ENCODE measurements at places on chromosomes 12 and 14. TPM values are rescaled to one million over a fixed set of nuclear protein-coding genes. Genes with fewer than 3 reads are reported as not detected.

The SNAPC1 gene
- polyA plus RNA-seq: 2.7 TPM

The PLEKHH1 gene
- 48.8 TPM for polyA plus RNA-seq

The KCNC2 gene
- polyA plus RNA-seq: 0.19 TPM

The NFATC4 gene
- 77.0 TPM for polyA plus RNA-seq

The IL23A gene
- polyA plus RNA-seq: 1.3 TPM

The ACOT6 gene
- not detected for polyA plus RNA-seq

- no peak overlapping the region for H3K27ac ChIP-seq
- DNase-seq: no peak
- H3K36me3 ChIP-seq: no peaks in the 10 kb centered on the region
- H3K27me3 ChIP-seq: no peaks in the 10 kb centered on the region
- no peaks in the 10 kb centered on the region for H3K4me1 ChIP-seq
These were observed 103.3 kb downstream of the RBM19 start for GRCh38 chr12:113862590-113863454.

DNA sequence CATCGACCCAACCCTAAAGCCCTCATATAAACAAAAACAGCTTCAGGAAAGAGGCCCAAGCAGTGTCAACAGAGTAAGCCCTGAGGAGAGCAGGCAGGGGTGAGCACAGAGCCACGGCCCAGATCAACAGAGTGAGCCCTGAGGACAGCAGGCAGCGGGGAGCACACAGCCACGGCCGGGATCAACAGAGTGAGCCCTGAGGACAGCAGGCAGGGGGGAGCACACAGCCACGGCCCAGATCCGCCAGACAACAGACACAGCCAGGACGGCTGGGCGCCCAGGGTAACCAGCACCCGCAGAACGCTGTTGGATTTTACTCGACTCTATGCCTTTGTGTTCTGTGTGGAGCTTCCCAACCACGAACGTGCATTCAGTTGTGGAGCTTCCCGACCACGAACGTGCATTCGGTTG lies 15.0 kb downstream of the CCDC85C start:
- H3K27ac ChIP-seq: no peak overlapping the region
- H3K27me3 ChIP-seq: no peaks in the 10 kb centered on the region
- peaks cover under 1% of the 10 kb centered on the region for H3K4me1 ChIP-seq

DNA sequence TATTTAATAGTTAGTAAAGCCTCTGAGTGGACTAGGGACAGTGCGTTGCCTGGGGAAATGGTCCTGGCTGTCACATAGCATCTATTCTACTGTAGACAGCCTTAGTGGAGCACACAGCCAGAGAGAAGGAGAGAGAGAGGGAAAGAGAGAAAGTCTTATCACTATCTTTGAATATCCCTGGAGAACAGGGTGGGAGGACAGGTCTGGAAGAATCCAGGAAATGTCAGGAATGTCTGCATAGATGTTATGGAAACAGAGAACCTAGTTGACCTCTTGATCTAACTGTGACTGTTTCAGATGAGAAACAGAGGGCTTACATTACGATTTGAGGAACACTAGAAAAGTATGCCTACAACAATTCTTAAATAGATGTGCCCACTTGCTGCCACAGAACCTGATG lies 92.8 kb downstream of the SLC15A5 start:
- H3K36me3 ChIP-seq: no peaks in the 10 kb centered on the region
- H3K4me3 ChIP-seq: no peak overlapping the region
- H3K4me1 ChIP-seq: no peaks in the 10 kb centered on the region
- no peak for DNase-seq
- H3K27ac ChIP-seq: no peak overlapping the region

- H3K4me1 ChIP-seq: no peaks in the 10 kb centered on the region
- H3K4me3 ChIP-seq: no peak overlapping the region
- H3K27me3 ChIP-seq: no peaks in the 10 kb centered on the region
- no peak overlapping the region for H3K27ac ChIP-seq
- no peak for DNase-seq
These were observed 5.8 kb upstream of the C1RL start for GRCh38 chr12:7114851-7115250.

DNA sequence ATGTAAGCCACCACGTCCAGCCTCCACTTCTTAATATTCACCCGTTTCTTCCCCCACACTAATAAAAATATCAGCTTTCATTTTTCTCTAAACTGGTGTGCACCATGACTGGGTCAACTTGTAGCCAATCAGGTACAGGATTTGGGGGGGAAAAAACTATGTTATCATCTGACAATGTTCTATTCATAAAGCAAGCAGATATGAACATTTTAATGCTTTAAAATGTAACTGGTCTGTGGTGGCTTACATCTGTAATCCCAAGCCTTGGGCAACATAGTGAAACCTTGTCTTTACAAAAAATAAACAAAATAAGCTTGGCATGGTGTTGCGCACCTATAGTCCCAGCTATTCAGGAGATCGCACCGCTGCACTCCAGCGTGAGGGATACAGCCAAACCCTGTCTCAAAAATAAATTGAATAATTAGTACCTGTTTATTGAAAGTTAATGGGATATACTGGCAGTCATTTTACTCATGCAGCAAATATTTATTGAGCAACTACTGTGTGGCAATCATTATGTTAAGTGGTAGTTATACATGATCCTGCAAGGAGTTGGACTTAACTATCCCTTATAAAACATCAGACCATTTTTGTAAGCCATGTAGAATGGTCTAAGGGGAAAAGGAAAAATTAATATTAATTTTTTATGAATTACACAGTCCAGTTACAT lies 15.3 kb upstream of the ITPR2 start:
- no peak overlapping the region for H3K27ac ChIP-seq
- no peaks in the 10 kb centered on the region for H3K36me3 ChIP-seq
- no peaks in the 10 kb centered on the region for H3K4me1 ChIP-seq
- H3K27me3 ChIP-seq: no peaks in the 10 kb centered on the region

GRCh38 chr12:69338120-69338859 lies 9.9 kb upstream of the LYZ start:
- H3K4me1 ChIP-seq: peaks cover 53% of the 10 kb centered on the region
- DNase-seq: no peak
- H3K4me3 ChIP-seq: no peak overlapping the region
- no peaks in the 10 kb centered on the region for H3K36me3 ChIP-seq

GRCh38 chr14:20455355-20456300 lies 602 bp downstream of the APEX1 start:
- peaks cover 3% of the 10 kb centered on the region for H3K36me3 ChIP-seq
- H3K4me3 ChIP-seq: peak overlapping the region; percentile 70
- DNase-seq: no peak
- H3K27me3 ChIP-seq: no peaks in the 10 kb centered on the region
- peak overlapping the region; percentile 90 for H3K27ac ChIP-seq

GRCh38 chr12:46569826-46570439 lies 197.4 kb upstream of the SLC38A2 start:
- no peaks in the 10 kb centered on the region for H3K4me1 ChIP-seq
- no peak overlapping the region for H3K27ac ChIP-seq
- H3K36me3 ChIP-seq: no peaks in the 10 kb centered on the region
- no peak for DNase-seq

DNA sequence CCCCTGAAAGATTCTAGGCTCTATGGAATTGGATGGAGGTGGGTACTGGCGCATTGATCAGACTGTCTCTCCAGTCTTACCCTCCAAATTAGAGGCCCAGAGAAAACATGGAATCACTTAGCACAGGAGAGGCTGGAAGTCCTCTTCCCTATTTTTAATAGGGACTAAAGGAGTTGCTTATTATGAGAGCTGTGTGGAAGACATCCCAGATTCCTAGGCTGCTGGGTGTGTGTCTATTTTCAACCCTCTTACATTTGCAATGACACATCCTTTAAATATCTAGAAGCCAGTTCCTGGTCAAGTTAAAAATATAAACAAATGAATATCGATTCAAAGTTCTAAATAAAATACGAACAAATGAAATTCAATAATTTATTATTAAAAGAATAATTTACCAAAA lies 58.3 kb upstream of the ARID2 start:
- no peak overlapping the region for H3K4me3 ChIP-seq
- no peaks in the 10 kb centered on the region for H3K36me3 ChIP-seq
- no peak overlapping the region for H3K27ac ChIP-seq
- no peaks in the 10 kb centered on the region for H3K4me1 ChIP-seq
- no peak for DNase-seq
- no peaks in the 10 kb centered on the region for H3K27me3 ChIP-seq

DNA sequence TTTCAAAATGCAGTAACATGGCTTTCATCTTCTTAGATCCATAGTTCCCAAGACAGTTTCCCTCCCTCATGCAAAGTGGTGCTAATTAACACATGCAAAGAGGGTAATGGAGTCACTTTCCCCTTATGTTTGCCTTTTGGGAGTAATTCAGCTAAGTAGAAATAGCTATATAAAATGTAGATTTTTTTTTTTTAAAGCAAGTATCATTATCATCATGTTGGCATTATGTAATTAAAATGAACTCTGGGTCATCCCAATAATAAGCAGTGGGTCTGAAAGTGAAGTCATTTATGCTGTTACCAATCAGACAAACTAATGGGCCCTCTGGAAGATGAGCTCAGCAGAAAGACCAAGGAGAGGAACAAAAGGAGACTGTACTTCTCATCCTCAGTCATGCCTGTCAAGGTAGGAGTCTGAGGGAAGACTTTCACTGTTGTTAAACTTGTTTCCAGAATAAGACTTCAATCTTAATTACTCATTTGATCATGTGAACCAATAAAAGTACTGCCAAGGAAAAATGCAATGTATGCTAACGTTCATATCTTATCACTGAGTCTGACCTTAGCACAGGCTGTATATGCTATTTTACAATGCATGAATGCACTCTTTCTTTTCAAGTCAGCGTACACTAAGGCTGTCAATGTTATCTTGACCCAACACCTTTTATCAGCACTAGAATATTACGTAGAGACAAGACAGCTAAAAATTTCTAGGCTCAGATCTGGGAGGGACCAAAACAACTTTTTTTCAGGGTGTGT lies 26.8 kb downstream of the AREL1 start:
- no peaks in the 10 kb centered on the region for H3K27me3 ChIP-seq
- no peak for DNase-seq
- H3K36me3 ChIP-seq: peaks cover 14% of the 10 kb centered on the region
- H3K27ac ChIP-seq: no peak overlapping the region

All from pancreas (tissue), 10 donors.